CD4-positive, alpha-beta T cell treated with Interleukin-4 for 4 hours (primary cell): ENCODE measurements at places on chromosomes 1 and 21.

DNA sequence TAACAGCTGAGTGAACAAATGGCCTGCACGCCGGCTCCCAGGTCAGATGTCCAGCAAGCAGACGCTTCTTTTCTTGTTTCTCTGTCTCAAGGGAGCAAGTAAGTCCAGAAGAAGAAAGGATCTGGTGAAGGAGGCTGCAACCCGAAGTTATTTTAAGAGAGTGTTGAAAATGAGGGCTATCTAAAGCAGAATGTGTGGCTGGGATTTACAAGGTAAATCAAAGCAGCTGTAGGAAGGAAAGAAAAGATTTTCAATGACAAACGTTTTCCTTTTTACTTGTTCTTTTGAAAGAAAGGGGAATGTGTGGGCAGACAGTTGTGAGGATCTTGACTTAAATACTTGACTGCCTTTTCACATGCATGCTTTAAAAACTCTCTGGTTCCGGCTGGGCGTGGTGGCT lies 311.5 kb downstream of the KIF26B start:
- DNase-seq: no peak

DNA sequence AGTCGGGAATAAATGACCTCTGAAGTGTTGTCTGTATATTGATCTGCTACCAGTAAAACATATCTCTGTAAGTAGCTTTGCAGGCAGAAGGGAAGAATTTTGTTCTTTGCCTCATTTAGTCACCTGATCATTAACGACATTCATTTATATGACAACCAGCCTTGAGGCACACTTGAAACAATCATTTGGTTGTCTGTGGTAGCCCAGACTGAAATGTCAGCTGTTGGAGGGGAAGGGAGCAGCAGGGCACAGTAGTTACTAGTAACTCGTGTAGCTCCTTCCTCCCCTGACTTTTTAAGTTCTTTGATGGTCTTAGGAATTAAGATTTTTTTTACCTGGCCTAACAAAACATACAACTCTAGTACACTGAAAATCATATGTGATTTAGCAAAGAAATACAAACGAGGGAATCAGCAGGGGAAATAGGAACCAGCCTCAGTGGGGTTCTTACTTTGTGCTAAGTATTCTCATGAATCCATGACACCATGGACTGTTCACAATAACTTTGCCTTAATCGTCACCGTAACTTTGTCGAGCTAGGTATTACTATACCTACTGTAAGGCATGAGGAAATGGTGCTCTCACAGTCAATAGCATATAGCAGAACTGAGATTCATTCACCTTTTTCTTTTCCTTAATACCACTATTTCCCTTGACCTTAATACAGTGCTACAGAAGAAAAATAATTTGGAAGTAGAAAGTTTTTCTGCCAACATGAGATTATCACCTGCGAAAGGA lies 6.4 kb downstream of the IL12RB2 start:
- DNase-seq: no peak

DNA sequence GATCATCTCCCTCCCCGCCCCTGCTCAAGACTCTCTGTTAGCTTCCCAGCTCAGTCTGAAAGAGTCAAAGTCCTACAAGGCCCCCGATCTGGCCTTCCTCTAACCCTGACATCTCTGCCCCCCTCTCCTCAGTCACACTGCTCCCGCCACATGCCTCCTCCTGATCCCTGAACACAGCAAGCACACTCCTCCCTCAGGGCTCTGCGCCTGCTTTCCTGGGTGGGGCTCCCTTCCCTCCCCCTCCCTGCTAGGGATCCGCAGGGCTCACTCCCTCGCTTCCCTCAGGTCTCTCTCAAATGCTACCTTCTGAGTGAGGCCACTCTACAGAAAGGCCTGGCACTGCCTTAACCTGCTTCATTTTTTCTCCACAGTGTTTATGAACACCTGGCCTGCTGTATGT lies 5.7 kb upstream of the GALE start:
- no peak for DNase-seq

DNA sequence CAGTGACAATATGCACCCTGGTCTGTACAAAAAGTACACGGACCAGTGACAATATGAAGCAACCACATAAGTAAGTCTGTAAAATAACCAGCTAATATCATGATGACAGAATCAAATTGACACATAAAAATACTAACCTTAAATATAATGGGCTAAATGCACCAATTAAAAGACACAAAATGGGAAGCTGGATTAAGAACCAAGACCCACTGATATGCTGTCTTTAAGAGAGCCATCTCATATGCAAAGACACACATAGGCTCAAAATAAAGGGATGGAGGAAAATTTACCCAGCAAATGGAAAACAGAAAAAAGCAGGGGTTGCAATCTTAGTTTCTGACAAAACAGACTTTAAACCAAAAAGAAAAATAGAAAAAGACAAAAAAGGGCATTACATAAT lies 70.4 kb upstream of the VCAM1 start:
- no peak for DNase-seq

DNA sequence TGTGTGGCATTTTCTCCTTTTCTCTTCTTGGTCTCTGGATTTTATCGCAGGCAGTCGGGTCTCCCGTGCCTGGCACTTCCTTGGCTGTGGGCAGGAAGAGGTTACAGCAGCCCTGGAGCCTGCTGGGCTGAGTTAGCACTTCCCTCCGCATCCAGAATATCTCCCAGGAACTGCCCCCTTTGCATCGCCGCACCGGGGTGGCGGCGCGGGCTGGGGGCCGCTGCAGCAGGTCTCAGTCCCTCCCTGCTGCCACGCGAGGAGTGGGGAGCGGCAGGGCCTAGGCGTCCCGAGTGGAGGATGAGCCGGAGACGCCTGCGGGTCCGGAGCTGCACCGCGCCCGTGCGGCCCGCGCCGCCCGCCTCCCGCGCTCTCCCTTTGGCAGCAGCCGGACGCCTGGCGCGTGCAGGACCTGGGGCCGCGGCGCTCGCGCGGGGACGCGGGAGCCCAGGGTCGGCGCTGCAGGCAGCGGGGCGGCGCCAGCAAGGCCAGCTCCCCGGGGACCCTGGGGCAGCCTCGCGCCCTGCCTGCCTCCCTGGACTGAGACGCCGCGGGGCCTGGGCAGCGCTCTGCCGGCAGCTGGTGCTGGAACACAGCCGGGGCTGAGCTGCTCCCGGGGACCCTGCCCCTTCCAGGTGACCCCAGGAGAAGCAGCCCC lies 192.8 kb downstream of the PRDM2 start:
- DNase-seq: no peak
